ENCODE measurements at places on chromosomes 13 and 19.

GRCh38 chr19:56142087-56142787, 1.1 kb downstream of the ZNF444 start:
- no peak for DNase-seq

GRCh38 chr19:38658462-38659306, 11.2 kb downstream of the ACTN4 start:
- DNase-seq: no peak

DNA sequence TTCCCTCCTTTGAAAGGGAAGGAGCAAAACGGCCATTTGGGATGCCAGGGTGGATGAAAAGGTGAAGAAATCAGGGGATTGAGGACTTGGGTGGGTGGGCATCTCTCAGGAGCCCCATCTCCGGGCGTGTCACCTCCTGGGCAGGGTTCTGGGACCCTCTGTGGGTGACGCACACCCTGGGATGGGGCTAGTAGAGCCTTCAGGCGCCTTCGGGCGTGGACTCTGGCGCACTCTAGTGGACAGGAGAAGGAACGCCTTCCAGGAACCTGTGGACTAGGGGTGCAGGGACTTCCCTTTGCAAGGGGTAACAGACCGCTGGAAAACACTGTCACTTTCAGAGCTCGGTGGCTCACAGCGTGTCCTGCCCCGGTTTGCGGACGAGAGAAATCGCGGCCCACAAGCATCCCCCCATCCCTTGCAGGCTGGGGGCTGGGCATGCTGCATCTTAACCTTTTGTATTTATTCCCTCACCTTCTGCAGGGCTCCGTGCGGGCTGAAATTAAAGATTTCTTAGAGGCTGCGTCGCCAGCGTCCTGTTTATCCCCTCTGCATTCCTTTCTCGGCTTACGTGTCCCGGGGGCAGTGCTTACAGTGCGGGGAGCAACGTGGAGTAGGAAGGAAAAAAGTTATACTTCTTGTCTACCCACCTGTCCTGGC, 15.2 kb upstream of the S1PR4 start:
- DNase-seq: peak; percentile 81

DNA sequence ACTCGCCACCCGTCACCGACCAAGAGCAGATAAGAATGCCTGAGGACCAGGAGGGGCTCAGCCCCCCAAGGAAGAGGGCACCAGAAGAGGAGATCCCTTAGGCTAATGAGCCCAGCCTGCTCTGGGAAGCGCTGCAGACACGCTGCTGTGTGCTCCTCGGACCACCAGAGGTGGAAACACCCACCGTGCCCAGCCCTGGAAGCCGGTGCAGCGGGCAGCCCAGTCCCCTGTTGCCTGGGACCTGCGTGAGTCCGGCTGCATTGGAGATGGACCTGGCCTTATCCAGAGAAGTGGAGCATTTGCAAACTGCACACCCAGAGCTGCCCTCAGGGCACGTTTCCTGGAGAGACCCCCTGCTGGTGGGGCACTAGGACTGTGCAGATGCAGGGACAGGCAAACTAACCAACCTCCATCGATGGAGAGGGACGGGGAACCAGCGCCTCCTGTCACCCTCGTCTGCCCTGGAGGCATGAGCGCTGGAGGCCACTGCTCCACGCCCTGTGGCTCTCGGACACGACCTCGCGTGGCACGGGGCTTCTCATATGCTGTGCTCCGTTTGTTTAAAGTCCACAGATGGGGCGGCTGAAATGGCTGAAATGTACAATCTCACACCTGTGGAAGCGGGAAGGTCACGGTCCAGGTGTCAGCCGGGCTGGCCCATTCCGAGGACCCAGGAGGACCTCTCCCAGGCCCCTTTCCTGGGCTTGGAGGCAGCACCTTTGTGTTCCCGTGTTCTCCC, 153.9 kb downstream of the KDM4B start:
- no peak for DNase-seq

Data from activated naive CD4-positive, alpha-beta T cell treated with anti-CD3 and anti-CD28 coated beads, Interleukin-2, amount 10 ng/mL, durations not matched to agents 7 days and 5 days (primary cell).